ENCODE measurements at places on chromosomes 2 and 18.

DNA sequence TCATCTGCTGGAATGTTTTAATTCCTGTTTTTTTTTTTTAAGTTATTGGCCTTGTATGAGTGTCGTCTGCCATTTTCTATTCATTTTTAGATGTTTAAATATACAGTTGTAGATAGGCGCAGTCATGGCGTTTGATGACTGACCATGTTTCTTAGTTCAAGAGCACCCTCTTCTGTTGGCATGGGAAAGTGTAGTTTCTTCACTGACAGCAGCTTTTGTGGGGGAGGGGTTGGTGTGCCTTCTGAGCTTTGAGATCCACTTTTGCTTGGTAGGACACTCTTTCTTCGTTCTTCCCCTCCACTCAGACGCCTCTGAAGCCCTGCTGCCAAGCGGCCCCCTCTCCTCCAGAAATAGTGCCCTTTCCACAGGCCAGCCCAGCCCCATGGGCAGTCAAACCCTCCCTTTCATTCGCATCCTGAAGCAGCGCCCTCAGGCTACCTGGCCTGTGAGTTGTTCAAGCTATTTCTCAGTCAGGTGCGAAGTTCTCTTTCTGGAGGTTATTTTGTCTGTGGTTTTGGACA lies 492.0 kb downstream of the TNS1 start:
- peak; percentile 54 for DNase-seq

- DNase-seq: no peak
These were observed 310.0 kb downstream of the HRH4 start for GRCh38 chr18:24770311-24771024.

DNA sequence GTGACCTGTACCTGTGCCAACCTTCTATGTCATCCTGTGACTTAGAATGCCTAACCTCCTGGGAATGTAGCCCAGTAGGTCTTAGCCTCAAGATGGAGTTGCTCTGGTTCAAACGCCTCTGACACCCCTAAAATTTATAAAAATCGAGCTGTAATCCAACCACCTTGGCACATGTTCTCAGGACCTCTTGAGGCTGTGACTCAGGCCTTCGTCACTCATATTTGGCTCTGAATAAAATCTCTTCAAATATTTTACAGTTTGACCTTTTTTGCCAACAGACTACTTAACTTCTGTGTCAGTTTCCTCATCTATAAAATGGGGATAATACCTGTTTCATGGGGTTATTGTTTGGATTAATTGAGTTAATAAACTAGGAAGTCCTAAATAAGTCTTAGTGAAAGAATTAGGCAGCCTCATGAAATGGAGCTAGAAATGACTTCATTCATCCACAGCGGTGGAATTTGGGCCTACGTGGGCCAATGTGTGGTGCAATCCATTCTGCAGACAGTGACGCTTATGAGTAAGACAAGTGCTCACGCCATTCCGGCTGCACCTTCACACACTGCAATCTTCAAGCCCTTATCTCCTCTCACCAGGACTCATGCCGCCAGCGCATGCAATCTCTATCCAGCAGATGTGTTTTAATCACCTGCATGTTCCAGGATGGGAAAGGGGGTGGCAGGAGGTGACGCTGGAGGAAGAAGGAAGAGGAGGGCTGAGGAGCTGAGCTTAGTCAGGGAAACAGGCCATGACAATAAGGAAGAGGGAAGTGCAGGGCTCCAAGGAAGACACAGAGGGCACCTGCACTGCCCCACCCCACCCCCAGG lies 2.0 kb upstream of the UBE2F start:
- peak; percentile 99 for DNase-seq

DNA sequence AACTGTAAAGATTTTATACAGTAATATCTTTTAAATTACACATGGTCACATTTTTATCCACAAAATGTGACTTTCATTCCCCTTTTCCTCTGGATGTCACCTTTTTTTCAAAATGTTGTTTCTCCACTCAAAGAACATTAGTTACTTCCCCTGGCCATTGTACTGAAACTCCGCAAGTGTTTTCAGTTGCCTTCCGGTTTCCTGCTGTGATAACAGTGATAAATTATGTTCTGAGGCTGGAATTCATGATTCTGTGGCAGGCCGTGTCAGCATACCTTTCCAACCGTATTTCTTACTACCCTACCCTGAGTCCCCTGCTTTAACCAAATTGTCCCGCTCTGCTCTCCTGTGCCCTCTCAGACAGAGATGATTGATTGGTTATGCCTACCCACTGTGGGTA lies 53.5 kb downstream of the MGAT5 start:
- no peak for DNase-seq

DNA sequence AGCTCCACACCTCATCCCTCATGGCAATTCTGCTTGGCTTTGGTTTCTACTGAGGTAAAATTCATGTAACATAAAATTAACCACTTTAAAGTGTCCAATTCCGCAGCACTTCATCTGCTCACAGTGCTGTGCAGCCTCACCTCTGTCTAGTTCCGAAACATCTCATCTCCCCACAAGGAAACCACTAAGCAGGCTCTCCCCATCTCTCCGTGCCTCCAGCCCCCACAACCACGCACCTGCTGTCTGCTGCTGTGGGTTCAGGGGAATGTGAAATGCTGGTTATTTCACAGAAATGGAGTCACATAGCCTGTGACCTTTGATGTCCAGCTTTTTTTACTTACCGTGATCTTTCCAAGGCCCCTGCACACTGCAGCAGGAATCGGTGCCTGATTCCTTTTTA lies 7.7 kb upstream of the GPC1 start:
- no peak for DNase-seq

DNA sequence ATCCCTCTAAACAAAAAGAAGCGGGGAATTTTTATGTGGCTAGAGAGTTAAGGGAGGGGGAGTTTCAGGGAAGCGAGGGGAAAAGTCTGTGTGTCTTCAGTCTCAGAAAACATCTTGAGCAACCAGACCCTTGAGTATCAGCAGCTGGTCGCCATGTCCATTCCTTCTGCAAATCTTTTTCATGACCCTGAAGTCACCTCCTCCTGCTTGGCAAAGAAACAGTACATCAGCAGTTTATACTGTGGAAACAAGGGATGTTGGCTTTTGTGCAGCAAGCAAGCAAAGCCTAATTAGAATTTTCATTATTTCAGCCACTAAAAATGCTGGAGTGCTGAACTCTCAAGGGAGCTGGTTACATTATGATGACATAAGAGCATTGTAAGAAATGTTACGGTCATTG lies 187.4 kb upstream of the SLC8A1 start:
- DNase-seq: no peak

- DNase-seq: peak; percentile 32
These were observed 25.7 kb downstream of the PSMA8 start for GRCh38 chr18:26159353-26159752.

DNA sequence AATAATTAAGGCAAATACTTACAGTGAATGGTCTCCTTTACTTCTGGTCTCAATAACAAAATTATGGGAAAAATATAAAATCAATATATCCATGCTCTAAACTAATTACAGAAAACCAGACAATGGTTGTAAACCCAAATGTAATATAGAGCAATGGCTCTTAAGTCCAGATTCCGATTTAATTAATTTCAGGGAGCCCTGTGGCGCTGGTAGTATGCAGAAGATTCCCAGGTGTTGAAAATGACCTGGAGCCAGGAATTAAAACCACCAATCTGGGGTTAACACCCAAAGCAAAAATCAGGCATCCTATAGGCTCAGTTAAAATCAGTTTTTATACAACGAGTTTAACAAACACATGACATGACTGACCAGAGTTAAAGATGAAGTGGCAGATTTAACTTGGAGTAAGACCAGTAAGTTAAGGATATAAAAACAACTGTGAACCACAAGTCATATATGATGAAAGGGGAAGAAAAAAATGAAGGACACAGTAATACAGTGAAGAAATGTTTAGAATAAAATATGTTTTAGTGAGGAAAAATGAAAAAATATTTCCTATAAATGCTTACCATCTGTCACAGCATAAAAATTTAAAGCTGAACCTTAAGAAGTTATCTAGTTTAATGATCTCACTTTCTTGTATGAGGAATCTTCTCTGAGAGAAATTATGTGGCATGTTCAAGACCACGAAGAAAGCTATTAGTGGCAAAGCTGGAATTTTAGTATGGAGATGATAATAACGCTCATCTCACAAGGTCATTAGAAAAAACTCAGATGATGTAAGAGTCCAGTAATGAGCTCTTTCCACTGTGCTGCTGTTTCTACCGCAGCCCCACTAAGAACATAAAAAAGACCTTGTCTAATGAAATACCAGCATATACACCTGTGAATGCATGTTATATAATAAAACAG lies 45.8 kb upstream of the FLACC1 start:
- no peak for DNase-seq

DNA sequence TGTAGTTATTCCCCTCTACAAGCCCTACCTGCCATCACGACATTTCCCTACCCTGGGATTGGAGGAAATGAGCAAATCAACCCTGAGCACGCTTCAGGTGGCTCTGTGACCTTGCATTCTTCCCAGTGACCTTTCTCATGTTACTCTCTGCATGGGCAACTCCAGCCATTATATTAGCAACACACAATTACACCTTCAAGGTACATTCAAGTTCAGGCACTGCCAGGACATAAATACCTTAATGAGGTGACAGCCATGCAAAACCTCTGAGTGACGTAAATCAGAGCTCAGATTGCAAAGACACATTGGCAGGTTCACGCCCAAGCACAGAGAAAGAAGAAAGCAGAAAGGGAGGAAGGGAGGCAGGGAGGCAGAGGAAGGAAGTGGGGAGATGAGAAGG lies 68.7 kb upstream of the ALK start:
- no peak for DNase-seq

DNA sequence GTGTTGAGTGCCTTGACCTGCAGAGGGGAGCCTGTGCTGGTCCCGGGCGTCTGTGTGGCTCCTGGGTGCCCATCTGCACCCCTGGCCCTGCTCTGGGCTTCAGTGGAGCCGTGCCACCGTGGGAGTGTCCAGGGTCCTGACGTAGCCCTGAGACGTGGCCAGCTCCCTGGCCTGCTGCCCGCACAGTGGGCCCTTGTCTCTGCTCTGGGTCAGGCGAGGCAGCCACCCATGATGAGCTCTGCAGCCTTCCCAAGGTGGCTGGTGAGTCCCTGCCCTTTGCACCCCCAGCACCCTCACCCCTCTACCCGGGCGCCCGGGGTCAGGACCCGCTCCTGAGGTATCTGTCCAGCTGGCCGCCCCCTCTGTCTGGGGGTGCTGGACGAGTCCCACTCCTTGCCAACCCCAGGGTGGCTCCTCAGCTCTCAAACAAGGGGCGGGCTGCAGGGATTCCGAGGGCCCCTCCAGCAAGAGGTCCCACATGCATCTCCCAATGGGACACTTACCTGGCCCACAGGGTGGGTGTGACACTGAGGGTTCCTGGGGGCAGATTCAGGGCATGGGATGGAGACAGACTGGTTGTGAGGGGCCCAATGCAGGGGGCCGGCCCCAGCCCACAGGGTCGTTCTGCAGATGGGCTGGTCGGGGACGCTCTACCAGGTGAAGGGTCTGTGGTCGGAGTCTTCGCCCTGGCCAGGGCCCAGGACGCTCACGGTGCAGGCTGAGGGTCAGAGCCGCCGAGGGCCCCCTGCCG lies 2.4 kb downstream of the NEU4 start:
- DNase-seq: no peak

DNA sequence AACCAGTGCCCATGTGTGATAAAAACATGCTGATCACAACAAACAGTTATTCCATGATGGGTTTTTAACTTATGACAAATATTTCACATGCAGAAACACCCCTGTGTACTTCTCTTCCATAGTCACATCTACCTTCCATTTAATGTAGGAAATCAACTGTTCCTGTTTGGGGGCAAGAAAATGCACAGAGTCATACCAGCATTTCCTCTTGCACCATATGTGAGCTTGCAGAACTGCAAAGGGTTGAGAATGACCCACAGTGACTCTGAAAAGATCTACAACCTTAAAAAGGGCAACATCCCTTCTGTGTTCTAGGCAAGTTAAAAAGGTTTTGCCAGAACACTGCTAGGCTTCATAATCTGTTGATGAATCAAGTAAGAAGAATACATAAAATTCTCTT lies 9.9 kb downstream of the BMP10 start:
- peak; percentile 9 for DNase-seq

DNA sequence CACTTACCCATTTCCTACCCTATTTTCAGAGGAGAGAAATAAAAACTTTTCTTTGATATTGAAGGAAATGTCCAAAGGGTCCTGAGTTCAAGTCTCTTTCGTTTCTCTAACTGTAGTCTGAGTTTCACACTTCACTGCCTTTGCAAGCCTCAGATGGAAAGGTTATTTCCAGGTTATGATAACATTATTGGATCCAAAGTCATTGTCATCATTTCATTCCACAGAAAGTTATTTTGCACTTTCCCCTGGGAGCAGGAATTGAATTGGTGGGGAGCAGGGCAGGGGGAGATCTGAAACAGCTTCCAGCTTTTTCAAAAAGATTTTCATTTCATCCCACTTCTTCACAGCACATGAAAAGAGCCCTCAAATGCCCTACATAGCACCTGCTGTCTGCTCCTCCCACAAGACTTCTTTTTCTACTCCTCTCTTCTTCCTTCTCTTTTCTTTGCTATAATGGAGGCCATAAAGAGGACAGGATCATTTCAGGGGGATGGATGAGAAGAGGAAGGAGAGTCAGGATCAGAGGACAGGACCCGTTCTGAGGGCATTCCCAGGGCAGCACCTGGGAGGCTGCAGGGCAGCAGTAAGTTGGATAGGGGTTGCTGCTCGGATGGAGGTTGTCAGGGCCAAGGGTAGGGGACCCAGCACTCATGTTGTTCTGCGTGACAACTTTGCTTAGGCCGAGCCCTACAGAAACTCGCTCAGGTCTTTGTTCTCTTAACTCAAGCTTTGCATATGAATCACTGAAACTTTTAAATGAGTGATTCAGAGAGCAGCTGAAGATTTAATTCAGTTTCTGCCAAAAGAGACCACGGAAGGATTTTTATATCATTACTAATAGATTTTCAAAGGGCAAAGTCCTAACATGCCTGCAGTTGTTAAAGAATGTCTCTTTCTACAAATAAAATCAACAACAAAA lies 11.4 kb upstream of the GALNT5 start:
- peak; percentile 47 for DNase-seq

DNA sequence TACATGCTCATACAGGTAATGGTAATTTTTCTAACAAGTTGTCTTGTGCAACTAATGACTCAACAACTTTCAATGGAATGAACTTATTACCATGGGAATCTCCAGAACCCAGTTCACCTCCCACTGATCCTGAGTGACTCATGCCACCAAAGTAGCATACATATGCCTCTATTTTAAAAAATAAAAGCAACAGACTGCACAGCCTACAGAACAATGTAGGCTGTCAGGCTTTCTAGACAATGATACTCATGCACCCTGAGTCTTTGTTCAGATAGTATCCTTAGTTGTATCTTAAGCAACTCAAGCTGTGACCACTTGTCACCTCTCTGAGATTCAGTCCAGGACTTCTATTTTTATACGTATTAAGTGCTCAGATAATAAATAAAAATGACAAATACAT lies 531.0 kb upstream of the SETBP1 start:
- peak; percentile 49 for DNase-seq
